Stimulated activated naive B cell treated with anti-CD40 and anti-IgM and Interleukin-4, amounts not matched to agents 10 μg/mL and 1 μg/mL and 100 μg/mL, for 72 hours (primary cell): ENCODE measurements at places on chromosomes 13 and 19.

- DNase-seq, result no peak
Observed at GRCh38 chr13:111853721-111854120, 213.2 kb upstream of the SOX1 start.

DNA sequence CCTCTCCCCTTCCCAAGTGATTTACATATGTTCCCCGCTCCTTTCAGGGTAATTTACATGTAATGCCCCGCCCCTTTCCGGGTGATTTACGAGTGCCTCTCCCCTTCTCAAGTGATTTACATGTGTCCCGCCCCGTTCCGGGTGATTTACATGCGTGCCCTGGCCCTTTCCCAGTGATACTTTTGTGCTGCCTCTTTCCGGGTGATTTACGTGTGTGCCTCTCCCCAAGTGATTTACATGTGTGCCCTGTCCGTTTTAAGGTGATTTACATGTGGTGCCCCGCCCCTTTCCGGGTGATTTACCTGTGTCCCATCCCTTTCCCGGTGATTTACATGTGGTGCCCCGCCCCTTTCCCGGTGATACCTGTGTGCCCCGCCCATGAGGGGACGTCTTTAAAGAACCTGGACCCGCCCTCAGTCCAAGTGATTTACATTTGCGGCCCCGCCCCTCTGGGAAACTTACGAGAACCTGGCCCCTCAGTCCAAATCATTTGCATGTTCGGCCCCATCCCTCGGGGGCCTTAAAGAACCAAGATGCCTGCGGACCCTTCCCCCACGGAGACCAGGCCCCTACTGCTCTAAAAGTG is 559 bp upstream of the LENG9 start:
- peak; percentile 94 for DNase-seq

DNA sequence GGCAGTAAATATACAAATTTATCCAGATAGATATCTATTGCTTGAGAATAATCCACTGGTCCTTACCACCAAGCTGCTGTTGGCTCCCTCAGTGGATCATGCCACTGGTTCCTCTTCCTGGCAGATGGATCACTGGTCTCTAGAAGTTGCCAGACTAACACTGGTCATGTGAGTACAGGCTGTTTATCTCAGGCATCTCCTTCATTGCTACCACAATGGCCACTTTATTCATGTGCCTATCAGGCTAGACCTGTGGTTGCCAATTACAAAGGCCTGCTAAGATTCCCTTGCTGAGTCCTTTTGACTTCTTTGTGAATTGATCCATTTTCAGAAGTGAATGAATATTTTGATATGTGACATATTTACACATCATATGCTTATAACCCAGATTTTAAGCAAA is 1659.5 kb upstream of the PCDH20 start:
- DNase-seq, result no peak

GRCh38 chr13:89726690-89727435 is 1620.6 kb upstream of the MIR17HG start:
- no peak for DNase-seq

DNA sequence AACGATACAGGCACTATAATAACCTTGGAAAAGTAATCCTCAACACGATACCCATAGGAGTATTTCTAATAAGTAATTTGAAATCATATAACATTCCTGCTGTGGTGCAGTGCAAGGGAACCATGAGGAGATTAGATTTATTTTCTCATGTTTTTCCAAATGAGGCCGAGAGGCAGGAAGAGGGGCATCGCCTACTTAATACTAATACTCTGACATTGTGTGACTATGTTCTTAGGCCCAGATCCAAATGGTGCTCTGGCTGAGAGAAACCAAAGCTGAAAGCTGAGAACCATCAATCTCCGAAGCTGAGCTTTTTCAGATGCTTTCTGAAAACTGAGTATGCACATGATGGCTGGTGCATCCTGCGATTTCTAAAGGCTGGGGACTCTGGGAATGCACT is 248.0 kb upstream of the MAB21L1 start:
- no peak for DNase-seq

- no peak for DNase-seq
Observed at GRCh38 chr19:54268936-54269335, 11.9 kb upstream of the LILRB5 start.

DNA sequence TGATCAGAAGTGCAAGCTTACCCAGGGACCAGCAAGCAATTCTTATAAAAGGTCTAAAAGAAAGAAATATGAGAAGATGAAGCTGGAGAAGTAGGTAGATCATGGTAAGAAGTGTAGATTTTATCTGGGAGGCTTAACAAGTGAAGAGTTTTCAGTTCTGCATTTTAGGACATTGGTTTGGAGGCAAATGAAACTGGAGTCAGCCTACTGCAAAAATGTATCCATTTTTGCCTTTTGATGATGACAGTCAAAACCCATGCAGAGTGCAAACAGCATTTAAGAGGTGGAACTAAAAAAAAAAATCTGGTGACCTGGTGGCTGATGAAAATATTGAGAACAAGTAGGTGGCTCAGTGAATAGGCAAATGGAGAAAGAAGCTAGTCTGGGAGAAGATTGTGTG is 216.9 kb downstream of the DNAJC15 start:
- DNase-seq, result no peak

DNA sequence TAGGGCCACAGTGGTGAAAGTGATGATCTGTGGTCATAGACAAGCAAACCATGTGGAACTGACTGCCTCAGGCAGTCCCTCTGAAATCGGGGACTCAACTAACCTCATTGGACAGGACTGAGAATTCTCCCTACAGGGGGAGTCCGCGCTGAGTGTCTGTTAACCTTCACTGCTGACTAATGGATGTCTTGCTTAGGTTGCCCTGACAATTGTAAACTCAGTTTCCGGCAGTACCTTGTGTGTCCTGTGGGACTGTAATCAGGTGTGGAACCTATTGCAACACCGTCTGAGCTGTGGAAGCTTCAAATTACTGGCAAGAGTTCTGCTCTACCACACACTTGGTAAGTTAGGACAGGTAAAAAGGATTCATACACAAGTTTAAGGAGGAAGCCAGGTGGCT is 21.8 kb downstream of the ZNF77 start:
- no peak for DNase-seq

- no peak for DNase-seq
Observed at GRCh38 chr13:48644951-48645350, 8.8 kb upstream of the CYSLTR2 start.

DNA sequence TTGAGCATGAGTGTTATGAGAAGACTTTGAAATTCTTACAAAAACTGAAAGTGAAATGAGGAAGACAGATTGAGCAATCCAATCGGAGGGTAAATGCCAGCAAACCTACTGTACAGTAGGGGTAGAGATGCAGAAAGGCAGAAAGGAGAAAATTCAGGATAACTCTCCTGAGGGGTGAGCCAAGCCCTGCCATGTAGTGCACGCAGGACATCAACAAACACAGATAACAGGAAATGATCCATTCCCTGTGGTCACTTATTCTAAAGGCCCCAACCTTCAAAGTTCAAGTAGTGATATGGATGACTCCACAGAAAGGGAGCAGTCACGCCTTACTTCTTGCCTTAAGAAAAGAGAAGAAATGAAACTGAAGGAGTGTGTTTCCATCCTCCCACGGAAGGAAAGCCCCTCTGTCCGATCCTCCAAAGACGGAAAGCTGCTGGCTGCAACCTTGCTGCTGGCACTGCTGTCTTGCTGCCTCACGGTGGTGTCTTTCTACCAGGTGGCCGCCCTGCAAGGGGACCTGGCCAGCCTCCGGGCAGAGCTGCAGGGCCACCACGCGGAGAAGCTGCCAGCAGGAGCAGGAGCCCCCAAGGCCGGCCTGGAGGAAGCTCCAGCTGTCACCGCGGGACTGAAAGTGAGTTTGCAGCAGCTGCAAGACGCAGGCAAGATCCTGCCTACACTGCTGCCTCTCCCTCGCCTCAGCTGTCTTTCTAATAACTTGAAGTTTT is at the start of gene TNFSF13B:
TNFSF13B (plus strand) TSS at position 118 of the 728 bp plus-strand sequence; CDS start at position 296, 178 bp downstream.
- peak; percentile 73 for DNase-seq

DNA sequence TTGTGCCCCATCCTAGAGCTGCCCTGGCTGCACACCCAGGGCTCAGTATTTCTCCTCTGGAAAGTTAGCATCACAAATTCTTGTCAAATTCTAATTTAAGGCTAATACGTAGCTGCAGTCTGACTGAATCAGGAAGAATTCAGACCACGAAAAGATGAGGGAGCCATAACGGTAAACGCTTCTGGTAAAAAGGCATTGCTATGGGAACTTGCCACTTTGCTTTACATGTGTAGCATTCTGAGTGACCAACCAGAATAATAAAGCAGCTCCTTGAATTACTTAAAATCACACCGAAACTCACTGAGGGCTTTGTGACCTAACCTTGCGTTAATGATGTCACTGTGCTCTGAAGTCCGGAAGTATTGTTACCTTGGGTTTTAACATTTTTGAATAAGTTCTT is 286.6 kb upstream of the TMTC4 start:
- no peak for DNase-seq

DNA sequence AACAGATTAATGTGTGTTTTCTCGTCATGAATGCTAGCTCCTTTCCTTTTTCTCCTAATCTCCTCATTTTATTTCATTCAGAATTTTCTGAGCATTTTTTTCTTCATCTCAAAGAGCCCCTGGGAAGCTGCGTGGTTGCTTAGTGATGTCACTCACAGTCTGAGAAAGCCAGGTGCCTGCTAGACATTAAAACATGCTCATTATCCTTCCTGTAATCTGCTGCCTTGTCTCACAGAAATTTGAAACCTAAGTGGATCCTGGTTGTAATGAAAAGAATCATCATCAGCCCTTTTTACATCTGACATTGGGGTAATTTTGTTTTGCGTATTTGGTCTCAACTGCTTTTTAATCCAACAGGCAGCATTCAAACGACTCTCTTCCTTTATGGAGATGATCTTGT is 108.2 kb upstream of the RNF113B start:
- DNase-seq, result no peak

DNA sequence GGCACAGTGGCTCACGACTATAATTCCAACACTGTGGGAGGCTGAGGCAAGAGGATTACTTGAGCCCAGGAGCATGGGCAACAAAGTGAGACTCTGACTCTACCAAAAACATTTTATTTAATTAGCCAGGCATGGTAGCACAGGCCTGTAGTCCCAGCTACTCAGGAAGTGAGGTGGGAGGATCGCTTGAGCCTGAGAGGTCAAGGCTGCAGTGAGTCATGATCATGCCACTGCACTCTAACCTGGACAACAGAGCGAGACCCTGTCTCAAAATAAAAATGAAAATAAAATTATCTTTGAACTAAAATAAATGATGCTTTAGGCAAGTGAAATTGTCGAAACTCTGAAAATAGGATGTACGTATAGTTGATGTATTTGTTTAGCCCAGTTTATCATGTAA is 8.2 kb upstream of the CLN5 start:
- DNase-seq, result no peak

- no peak for DNase-seq
Observed at GRCh38 chr19:48600679-48601417, 5.7 kb upstream of the SPACA4 start.

- no peak for DNase-seq
Observed at GRCh38 chr13:40983259-40983658, 35.9 kb downstream of the ELF1 start.

DNA sequence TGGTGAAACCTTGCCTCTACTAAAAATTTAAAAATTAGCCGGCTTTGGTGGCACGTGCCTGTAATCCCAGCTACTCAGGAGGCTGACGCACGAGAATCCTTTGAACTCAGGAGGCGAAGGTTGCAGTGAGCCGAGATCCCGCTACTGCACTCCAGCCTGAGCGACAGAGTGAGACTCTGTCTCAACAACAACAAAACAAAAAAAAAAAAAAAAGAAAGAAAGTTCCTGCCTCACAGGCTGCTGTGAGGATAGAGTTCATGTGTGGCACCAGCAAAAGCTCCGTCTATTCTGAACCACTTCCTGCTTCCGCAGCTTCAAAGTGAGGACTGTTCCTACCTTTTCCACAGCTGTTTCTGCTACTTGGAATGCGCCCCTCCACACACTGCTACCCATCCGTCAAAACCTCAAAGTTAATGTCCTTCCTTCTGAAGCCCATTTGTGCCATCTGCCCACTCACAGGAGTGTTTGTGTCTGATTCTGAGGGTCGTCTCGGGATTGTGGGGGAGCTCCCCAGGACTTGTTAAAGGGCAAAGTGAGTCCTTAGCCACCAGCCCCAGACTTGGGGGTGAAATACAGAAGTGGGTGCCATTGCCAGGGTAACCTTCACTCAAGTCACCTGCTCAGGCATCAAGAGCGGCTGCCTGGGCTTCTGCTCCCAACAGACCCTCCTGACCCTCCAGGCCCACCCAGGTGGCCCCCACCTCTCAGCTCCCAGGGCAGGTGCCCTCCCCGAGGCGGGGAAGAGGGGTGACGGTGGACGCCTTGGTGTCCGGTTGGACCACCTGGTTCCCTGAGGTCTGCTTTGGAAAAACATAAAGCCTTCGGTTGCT is 2.9 kb downstream of the MFSD12 start:
- no peak for DNase-seq

GRCh38 chr13:86464193-86464592 is 665.0 kb upstream of the SLITRK6 start:
- no peak for DNase-seq

GRCh38 chr19:45450012-45450333 is 17.8 kb upstream of the FOSB start:
- no peak for DNase-seq

- no peak for DNase-seq
Observed at GRCh38 chr13:107447591-107447990, 767.7 kb downstream of the LIG4 start.

DNA sequence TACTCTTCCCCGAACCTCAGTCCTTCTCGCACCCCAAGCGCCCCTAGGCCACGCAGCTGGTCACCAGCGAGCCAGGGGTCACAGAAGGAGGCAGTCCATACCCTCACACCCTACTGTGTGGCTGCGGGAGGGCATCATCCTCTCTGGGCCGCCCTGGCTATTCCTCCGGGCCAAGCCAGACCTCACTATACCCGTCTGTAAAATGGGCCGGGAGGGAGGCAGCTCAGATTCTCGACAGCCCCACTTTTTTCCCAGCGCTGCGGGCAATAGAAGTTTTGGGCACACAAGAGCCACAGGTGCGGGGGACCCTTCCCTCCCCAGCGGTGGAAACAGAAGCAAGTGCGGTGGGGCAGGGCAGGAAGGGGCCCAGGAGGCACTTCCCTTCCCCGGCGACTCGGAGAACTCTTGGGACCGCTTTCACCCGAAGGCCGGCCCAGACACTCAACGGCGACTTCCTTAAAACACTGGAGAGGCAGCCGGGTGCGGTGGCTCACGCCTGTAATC is 5.6 kb upstream of the ARRDC2 start:
- DNase-seq, result peak; percentile 30

GRCh38 chr13:20128459-20128931 is 32.4 kb downstream of the GJA3 start:
- no peak for DNase-seq
